ENCODE measurements at places on chromosomes 1 and 21. TPM values are rescaled to one million over a fixed set of nuclear protein-coding genes. Genes with fewer than 3 reads are reported as not detected.

The SDF4 gene
- polyA plus RNA-seq, result 131 TPM

The ADAMTS4 gene
- polyA plus RNA-seq, result 9.3 TPM

The DENND2C gene
- 1.4 TPM for polyA plus RNA-seq

The VWA5B1 gene
- 0.24 TPM for polyA plus RNA-seq

The KCNJ9 gene
- 0.20 TPM for polyA plus RNA-seq

The KMO gene
- 2.1 TPM for polyA plus RNA-seq

The PLA2G5 gene
- polyA plus RNA-seq, result 1.1 TPM

The LCE3D gene
- not detected for polyA plus RNA-seq

The CYP4A11 gene
- polyA plus RNA-seq, result not detected

The FCRL2 gene
- polyA plus RNA-seq, result 0.08 TPM

The URB2 gene
- 2.3 TPM for polyA plus RNA-seq

The FMO4 gene
- 3.9 TPM for polyA plus RNA-seq

The GJB3 gene
- polyA plus RNA-seq, result 0.17 TPM

The IQCC gene
- 3.6 TPM for polyA plus RNA-seq

The TMEM269 gene
- 0.03 TPM for polyA plus RNA-seq

The GSTM5 gene
- 9.5 TPM for polyA plus RNA-seq

The NR1I3 gene
- polyA plus RNA-seq, result not detected

The LYPLA2 gene
- 55.1 TPM for polyA plus RNA-seq

The C1orf21 gene
- 50.1 TPM for polyA plus RNA-seq

The NUAK2 gene
- 1.9 TPM for polyA plus RNA-seq

The SIM2 gene
- 0.08 TPM for polyA plus RNA-seq

The TSPAN2 gene
- polyA plus RNA-seq, result 0.56 TPM

The CD101 gene
- polyA plus RNA-seq, result 6.1 TPM

The GAS5 gene
- 678 TPM for polyA plus RNA-seq

The OR2L5 gene
- polyA plus RNA-seq, result not detected

The OXCT2 gene
- polyA plus RNA-seq, result 0.42 TPM

The CFHR5 gene
- not detected for polyA plus RNA-seq

The CR2 gene
- 0.03 TPM for polyA plus RNA-seq

The ANGPTL7 gene
- polyA plus RNA-seq, result 4.3 TPM

The PLA2G2A gene
- 19.7 TPM for polyA plus RNA-seq

The ETV3L gene
- polyA plus RNA-seq, result not detected

The S100B gene
- 15.5 TPM for polyA plus RNA-seq

The GNG4 gene
- polyA plus RNA-seq, result 9.7 TPM

The FCRL5 gene
- 1.1 TPM for polyA plus RNA-seq

The HIVEP3 gene
- 6.9 TPM for polyA plus RNA-seq

The KRTAP7-1 gene
- not detected for polyA plus RNA-seq

The CD53 gene
- 19.9 TPM for polyA plus RNA-seq

The MFSD2A gene
- polyA plus RNA-seq, result 1.1 TPM

The LENEP gene
- polyA plus RNA-seq, result not detected

The OR2L3 gene
- polyA plus RNA-seq, result not detected

The C1orf94 gene
- polyA plus RNA-seq, result 0.07 TPM

The CSF3R gene
- polyA plus RNA-seq, result 2.3 TPM

The AUNIP gene
- polyA plus RNA-seq, result 0.56 TPM

The HEYL gene
- 7.4 TPM for polyA plus RNA-seq

The CRP gene
- 0.64 TPM for polyA plus RNA-seq

The AMY2B gene
- polyA plus RNA-seq, result 118 TPM

The MRAP gene
- 68.6 TPM for polyA plus RNA-seq

The CCDC27 gene
- not detected for polyA plus RNA-seq

The OR2L2 gene
- 0.08 TPM for polyA plus RNA-seq

Measured in adrenal gland (tissue), 19 donors.